ENCODE measurements at places on chromosomes 16 and 17.
A peak's percentile ranks its signal among the peaks of the same experiment; 100 is the strongest.

DNA sequence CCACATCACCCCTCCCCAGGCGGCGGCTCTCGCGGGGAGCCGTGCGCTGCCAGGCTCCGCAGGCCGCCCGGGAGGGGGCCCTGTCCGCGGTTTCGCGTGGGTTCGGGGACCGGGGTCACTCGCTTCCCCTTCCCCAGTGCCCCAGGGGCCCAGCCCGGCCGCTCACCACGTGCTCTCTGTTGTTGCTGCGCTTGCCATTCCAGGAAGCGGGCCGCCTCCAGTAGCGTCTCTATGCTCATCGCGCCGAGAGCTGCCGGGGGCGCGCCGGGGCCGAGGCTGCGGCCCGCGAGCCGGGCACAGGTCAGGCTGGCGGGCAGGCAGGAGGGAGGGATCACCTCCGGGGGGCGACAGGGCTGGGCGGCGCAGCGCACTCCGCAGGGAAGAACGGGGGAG, 390 bp downstream of the MNT start:
- peak; percentile 60 for DNase-seq

DNA sequence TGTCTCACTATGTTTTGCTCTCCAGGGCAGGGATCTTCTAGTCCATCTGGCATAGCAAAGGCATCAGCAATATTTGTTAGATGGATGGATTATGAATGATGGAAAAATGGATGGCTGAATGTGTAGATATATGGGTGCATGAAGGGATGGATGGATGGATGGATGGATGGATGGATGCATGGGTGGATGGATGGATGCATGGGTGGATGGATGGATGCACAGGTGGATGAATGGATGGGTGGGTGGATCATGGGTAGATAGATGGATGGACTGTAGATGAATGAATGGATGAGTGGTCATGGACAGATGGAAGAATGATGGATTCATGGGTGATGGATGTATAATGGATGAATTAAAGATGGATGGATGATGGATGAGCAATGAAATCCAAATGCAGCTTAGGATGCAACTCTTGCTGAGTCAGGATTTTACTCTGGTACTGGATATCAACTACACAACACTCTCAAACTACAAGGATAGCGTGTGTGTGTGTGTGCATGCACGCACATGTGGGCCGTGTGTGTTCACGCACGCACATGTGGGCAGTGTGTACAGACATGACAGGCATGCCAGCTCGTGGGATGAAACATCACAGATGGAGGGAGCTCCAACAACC, 34.0 kb downstream of the GSG1L start:
- no peak for DNase-seq

GRCh38 chr16:55418586-55418985, 60.4 kb upstream of the MMP2 start:
- peak; percentile 16 for DNase-seq

GRCh38 chr17:6191405-6192324, 121.5 kb downstream of the WSCD1 start:
- DNase-seq: no peak

GRCh38 chr16:50096791-50097190, 31.0 kb downstream of the HEATR3 start:
- peak; percentile 92 for DNase-seq

DNA sequence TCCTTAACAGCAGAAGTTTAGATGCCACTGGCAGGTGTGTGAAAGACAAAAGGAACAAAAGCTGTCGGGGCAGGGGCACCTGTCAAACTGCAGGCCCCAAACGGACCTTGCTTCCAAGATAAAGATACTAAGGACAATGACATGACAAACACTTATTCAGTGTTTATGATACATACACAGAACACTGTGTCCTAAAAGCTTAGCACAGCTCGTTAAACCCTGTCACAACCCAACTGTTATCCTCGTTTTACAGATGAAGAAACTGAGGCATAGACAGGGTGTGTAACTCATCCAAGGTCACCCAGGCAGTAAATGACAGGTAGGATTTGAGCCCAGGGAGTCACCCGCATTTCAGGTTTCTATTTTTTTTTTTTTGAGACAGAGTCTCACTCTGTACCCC, 9.6 kb downstream of the SDK2 start:
- DNase-seq: no peak

GRCh38 chr17:1422885-1423284, 22.9 kb upstream of the YWHAE start:
- DNase-seq: peak; percentile 97

DNA sequence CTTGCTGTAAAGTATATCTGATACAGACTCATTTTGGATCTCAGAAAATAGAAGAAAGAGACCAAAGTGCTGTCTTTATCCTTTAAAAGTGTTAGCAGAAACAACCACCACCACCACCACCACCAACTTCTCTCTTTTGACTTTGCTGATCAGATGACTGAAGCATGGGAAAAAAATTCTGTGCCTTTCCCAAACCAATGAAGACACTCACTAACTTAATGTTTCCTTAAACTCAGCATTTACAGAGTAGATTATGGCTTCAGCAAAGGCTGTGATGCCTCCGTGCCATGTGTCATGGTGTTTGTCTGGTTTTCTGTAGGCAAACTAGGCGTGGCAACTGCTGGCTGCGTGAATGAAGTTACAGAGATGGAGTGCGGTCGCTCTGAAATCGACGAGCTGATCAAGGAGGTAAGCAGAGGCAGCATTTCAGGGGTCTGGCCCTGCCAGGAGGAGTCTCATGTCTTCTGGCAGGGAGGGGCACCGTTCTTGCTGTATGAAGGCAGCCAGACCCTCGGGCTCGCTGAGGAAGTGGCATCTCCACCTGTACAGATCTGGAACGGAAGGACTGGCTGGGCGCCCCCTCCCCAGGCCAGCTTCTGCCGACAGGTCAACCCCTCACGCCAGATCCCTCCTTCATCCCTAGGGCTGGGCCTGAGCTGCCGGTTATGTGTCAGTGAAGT, 12.4 kb downstream of the IRF8 start:
- DNase-seq: no peak

DNA sequence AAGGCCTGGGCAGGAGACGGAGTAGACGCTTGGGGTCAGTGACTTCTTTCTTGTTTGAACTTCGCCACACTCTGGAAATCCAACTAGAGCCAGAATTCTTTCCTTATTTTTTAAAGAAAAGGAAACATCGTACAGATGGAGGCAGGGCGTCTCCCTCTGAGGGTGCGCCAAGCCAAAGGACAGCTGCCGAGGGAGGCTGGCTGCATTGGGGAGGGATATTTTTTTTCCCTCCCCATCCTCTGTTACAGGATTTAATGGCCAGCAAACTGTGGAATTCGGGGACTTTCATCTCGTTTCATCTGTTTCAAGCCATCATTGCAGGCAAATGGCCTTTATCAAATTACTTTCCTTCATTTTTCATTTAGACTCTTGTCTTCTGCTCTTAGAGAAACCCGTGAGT, 15.9 kb downstream of the CDK5R1 start:
- no peak for DNase-seq

DNA sequence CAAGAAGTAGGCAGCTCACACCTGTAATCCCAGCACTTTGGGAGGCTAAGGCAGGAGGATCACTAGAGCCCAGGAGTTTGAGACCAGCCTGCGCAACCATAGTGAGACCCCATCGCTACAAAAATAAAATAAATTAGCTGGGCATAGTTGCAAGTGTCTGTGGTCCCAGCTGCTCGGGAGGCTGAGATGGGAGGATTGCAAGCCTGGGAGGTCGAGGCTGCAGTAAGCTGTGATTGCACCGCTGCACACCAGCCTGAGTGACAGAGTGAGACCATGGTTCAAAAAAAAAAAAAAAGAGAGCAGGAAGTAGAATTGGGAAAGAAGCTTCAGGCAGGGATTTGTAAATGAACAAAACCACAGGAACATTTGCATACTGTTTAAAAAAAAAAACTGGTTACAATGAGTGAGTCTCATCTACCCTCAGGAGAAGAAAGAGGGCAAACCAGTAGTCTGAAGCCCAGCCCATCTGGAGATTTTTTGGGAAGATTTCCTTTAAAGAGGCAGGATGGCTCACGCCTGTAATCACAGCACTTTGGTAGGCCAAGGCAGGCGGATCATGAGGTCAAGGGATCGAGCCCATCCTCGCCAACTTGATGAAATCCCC, 7.9 kb downstream of the MPV17L start:
- peak; percentile 7 for DNase-seq

- peak; percentile 92 for DNase-seq
These were observed 822 bp upstream of the ZSCAN10 start for GRCh38 chr16:3099732-3100499.

- no peak for DNase-seq
These were observed 170.2 kb upstream of the GOT2 start for GRCh38 chr16:58904291-58904690.

DNA sequence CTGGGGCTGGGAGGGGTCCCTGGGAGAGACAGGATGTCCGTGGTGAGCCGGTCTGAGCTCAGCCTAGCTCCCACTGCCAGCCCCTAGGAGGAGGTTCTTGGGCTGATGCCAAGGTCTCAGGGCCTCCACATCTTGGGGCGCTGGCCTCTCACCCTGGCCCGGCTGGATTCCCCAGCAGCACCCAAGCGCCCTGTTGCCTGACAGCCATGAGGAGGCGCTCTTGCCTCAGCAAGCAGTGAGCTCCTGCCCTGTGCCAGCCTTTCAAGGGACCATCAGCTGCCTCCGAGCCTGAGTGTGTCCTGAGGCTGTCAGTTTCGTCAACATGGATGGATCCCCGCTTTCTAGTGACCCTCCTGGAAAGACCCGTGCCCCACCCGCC, 234.9 kb upstream of the CIBAR2 start:
- DNase-seq: no peak

GRCh38 chr17:79974566-79975497, 60.8 kb downstream of the TBC1D16 start:
- DNase-seq: no peak

DNA sequence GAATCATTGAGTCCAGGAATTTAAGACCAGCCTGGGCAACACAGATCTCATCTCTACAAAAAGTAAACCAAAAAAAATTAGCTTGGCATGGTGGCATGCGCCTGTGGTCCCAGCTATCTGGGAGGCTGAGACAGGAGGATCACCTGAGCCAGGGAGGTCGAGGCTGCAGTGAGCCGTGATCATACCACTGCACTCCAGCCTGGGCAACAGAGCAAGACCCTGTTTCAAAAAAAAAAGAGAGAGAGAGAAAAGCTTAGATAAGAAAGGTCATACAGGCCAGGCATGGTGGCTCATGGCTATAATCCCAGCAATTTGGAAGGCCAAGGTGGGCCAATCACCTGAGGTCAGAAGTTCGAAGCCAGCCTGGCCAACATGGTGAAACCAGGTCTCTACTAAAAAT, 63.5 kb upstream of the DNAH17 start:
- no peak for DNase-seq

GRCh38 chr16:19232988-19233387, 52.5 kb upstream of the CLEC19A start:
- no peak for DNase-seq

DNA sequence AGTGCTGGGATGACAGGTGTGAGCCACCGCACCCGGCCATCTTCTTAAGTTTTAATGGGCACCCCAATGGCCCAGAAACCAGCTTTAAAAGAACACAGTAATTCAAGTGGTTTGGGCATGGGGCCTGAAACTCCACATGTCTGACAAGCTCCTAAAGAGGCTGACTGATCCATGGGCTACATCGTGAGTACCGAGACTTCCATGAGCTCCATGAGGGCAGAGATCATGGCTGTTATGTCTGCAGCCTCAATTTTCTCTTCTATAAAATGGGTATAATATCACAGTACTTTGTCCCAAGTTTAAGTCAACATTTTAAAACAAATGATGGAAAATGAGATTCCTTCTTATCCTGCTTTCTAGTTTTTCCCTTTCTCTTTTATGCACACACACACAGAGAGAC, 397.6 kb upstream of the MAF start:
- DNase-seq: no peak

DNA sequence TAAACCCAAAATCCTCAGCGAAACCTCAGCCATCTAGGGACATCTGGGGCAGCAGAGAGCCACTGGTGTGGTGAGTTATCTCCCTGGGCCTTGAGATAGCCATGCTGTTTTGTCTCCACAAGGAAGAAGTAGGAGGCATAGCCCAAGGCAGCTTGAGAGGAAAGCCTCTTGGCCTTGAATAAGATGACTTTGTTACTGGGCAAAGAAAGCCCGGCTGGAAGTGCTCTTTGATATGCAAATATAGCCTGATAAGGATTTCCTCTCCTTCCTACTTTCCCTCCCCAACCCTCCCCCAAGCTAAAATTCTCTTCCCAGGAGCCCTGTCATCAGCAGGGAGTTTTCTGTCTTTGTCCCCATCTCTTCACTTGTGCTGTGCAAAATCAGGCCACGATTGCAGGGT, 694.4 kb downstream of the MAF start:
- no peak for DNase-seq

DNA sequence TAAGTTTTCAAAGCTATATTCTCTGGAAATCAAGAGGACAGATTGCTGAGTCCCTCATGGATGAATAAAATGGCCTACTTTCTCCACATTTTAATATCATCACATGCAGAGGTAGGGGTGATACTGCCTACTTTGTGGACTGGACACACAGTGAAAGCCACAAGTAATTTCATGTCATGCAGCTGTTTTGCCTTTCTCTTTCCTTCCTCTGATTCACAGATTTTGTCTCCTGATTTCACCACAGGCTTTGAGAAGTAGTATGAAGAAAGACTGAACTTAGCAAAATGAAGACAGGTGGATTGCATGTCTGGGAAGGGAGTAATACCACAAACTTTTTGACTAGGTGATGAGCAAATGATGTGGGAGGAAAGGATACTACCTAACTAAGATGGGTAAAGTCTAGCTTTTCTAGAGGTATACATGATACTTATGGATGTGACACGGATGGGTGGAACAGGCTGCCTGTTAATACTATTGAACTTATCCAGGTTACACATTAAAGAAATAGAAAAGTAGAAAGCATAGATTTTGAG, 478.4 kb upstream of the GOT2 start:
- DNase-seq: no peak

GRCh38 chr16:77332792-77333191, 102.0 kb downstream of the ADAMTS18 start:
- DNase-seq: no peak

- peak; percentile 77 for DNase-seq
These were observed 83.2 kb downstream of the GRIN2A start for GRCh38 chr16:10098991-10099390.

DNA sequence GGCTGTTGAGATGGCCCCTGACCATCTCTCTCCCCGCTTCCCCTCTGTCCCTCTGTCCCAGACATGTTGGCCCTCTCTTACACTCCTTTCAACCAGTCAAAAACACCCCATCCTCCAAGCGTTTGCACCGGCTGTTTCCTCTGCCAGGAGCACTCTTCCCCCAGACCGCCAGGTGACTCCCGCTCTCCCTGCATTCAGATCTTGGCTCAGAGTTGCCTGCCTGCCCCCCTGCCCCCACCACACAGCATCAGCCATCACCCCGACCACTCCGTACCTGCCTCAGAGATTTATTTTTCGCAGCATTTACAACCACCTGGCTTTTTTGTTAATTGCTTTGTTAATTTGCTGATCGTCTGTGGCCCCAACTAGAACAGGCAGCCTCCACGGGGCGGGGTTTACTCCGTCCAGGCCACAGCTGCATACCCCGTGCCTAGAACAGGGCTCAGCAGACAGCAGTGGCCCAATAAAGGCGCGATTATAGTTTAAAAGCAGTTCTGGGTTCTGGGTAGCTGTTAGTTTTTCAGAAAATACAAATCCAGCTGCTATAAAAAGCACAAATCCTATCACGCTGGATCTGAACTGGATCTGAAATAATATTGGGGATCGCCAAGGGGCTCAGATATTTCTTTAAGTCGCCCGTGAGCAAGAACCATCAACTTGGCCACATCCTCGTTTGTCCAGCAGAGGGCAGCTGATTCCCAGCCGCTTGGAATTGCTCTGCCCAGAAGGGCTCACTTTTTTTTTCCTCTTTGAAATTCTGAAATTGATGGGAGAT, 173.6 kb downstream of the IRF8 start:
- peak; percentile 74 for DNase-seq
